RPMI7951 (cell line): ENCODE measurements at places on chromosomes 4 and X. TPM values are rescaled to one million over a fixed set of nuclear protein-coding genes. Genes with fewer than 3 reads are reported as not detected.

- DNase-seq: no peak
These were observed 242.9 kb upstream of the PRPS2 start for GRCh38 chrX:12548341-12548740.

The DUSP21 gene
- not detected in 2 replicates for total RNA-seq

The NOX1 gene
- not detected in 2 replicates for total RNA-seq

- no peak for DNase-seq
These were observed 1.2 kb upstream of the KLHL34 start for GRCh38 chrX:21659320-21659719.

GRCh38 chr4:100938698-100939097 is 408.6 kb downstream of the PPP3CA start:
- no peak for DNase-seq

DNA sequence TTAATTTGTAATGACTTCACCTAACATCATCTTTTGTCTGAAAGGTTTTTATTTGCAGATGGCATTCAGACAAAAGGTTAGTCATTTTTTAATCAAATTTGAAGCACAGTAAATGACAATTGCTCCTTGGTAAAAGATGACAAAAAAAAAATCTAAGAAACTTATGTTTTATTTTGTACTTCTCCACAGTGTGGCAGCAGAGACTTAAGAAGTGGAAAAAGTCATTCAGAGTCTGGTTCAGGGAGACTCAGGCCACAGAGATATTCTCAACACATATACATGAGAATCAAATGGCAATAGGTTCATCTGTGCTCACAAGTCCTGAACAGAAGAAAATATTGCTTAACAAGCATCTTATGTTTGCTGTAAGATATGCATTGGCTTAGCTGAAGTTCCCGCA is 436.2 kb downstream of the KCNIP4 start:
- DNase-seq: peak; percentile 2

DNA sequence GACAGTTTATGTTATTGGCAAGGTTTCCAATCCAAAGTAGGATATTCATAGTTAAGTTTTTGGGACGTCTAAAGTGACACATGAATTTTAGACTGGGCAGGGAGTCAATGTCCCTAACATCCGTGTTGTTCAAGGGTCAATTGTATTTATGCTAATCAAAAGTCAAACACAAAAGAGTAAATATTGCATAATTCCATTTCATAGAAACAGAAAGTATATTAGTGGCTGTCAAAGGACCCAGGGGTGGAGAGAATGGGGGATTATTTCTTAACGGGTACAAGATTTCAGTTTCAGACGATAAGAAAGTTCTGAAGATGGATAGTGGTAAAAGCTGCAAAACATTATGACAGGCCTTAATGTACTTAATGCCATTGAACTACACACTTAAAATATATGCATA is 971.8 kb upstream of the AGA start:
- no peak for DNase-seq
